ENCODE measurements at places on chromosomes 12 and 14. TPM values are rescaled to one million over a fixed set of nuclear protein-coding genes. Genes with fewer than 3 reads are reported as not detected.

Gene BDKRB2
- not detected for total RNA-seq

Gene ACTN1
- total RNA-seq: 0.74 TPM

Gene OR8S1
- total RNA-seq: not detected

Gene TMEM119
- not detected for total RNA-seq

Gene BHLHE41
- 53.7 TPM for total RNA-seq

Gene ZDHHC22
- 0.12 TPM for total RNA-seq

Gene TMEM121
- total RNA-seq: 1.0 TPM

Gene ESPL1
- total RNA-seq: 2.4 TPM

Gene DERA
- 20.5 TPM for total RNA-seq

Gene IL31
- total RNA-seq: not detected

All from B cell (primary cell).